Cardiac fibroblast (primary cell): ENCODE measurements at places on chromosomes 7 and 10.

DNA sequence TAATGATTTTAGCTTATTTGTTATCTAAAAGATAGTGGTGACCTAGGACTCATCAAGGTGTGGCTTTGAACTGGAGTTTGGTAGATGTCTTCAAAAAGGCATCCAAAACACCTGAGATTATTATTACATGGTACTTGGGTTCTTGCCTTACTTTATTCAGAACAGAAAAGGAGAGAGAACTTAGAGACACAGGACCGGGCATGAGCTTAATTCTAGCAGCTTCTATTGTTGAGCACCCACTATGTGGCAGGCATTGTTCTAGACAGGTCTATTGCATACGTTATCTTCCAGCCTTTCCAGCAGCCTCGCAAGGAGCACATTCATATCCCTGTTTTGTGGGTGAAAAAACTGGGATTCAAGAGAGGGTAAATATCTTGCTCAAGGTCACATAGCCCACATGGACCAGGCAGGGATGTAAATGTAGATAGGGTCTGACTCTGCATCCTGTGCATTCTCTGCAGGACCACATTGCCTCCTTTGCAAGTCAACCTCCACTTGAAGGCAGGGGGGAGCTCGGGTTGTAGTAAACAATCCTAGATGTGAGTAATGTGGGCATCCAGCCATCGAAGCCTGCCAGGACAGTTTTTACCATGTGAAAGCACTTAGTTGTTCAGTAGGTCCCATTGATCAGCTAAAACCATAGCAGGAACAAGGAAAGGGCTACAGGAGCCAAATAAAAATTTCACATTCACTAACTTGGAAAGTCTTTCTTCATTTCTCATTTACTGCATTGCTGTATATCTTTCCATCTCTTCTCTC is 551.4 kb downstream of the LRMDA start:
- no peak for DNase-seq

GRCh38 chr7:159121476-159121875 is 23.2 kb downstream of the VIPR2 start:
- no peak for DNase-seq

DNA sequence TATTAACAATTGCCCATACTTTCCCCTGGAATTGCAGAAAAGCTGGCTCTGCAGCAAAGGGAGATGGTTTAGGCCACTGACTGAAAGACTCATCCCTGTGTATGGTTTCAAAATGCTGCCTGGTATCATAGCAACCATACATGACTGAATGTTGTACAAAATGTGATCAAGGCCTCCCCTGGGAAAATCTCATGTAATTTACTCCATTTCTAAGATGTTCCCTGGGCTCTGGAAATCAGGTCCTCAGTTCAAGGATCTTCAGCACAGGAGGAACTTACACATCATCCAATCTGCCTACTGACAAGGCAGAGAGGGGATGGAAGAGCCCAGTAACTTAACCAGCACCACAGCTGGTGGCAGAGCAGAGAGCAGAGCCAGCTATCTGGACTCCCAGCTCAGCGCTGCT is 111.8 kb downstream of the JAZF1 start:
- peak; percentile 87 for DNase-seq

GRCh38 chr7:127208351-127208750 is 44.4 kb downstream of the GRM8 start:
- no peak for DNase-seq

DNA sequence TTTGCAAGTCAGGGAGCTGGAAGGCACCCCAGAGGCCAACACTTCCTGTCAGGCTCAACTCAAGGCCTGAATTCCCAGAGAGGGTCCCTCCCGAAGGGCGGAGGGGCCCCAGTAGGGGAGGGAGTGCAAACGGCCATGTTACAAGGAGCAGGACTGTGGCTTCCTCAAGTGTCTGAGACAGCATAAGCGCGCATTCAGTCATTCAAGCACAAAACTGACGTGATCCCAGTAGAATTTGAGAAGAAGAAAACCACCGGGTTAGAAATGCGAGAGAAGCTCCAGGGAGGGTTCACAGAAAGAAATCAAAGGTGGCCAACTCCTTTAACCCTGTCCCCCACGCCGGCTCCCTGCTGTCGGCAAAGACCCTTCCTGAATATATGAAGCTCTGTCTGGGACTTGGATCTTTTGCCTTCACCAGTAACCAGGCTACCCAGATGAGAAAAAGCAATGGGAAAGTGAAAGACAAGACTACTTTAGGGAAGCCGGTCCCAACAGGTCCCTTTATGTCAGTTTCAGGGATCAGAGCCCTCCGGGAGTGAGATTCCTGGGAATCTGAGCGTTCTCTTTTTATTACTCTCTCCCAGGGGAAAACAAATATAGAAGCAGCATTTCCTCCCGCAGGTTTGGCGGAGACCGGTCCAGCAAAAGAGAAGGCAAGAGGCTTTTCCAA is 1.3 kb downstream of the AFAP1L2 start:
- no peak for DNase-seq

GRCh38 chr10:71266147-71266917 is 52.7 kb upstream of the SLC29A3 start:
- peak; percentile 93 for DNase-seq

GRCh38 chr10:13046851-13047528 is 45.5 kb upstream of the CCDC3 start:
- no peak for DNase-seq

DNA sequence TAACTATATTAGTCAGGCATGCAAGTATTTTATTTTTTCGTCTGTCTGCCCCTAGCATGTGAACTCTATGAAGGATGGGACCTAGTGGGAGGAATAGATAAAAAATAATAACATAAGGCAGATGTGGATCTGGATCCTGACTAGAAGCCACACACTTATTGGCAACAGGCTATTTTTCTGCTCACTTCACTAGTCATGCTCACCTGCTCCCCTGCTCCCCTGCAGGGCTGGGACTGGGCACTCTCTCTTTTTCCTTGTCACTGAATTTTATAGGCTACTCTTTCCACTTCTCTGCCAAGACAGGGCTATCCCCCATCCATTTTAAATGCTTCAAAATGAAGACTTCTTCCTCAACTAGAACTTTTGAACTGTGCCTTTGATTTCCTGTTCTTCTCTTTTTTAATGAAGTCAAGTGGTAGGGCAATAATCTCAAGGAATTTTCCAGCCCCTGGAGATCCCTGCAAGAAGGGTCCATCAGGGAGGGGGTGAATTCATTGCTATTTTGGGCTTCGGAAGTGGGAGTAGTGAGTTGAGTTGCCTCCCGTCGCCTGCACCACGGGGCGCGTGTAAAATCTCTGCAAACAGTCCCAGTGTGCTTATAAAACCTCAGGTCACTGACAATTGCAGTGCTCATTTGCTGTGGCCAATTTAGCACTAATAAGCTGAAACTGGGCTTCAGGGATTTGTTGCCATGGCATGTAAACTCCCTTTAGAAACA is 156.7 kb upstream of the NPVF start:
- DNase-seq = no peak

DNA sequence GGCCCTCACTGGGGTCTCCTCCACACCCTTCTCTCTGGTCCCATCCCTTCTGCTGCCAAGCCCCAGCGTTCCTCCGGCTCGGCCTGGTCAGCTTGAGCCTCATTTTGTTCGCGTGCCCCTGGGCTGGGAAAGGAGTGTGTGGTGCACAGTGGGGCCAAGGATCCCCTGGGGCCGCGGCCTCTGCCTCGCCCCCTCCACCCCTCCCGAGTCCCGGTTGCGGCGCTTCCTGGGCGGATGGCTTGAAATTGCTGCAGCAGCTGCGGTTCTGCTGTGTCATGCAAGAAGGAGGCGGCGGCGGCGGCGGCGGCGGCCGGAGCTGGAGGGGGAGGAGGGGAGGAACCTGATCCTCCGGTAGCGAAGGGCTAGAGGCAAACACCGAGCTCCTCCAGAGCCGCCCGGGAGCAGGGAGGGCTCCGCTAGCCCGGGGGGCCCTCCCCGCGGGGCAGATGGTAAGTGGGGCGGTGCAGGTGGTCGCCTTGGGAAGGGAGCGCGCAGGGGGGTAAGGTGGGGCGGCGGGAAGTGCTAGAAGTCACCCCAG is 217.8 kb upstream of the MKLN1 start:
- peak; percentile 95 for DNase-seq

DNA sequence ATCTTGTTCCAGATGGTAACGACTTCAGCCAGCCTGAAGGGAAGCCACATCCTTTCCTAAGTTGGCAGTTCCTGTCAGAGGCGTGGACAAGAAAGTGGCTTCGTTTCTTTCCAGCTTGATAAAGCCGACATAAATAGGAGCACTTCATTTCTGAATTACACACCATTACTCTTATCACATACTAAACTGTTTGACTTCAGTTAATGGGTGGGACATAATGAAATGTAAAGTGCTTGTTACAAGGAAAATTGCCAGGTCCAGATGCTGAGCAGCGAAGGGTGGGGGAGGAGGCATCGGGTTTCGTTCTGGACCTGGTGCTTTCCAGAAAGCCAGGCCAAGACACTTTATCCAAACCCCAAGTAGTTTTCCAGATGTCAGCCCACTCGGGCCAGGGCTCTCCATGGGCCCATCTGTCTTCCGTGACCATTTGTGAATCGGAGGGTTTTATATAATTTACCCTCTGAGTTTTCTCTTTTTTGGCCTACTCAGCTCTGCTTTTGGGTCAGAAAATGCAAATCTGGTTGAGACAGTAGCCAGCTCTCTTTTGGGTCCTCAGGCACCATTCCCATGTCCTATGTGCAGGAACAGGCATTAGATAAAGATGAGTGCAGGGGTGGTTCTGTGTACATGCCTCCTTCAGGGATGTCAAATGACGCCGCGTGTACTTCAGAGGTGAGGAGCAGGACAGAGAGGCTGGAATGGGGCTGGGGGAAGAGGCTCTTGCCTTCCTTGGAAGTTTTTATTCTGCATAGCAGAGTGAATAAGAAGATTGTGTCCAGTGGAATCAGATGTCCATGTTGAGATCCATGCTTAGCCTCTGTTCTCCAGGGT is 90.2 kb downstream of the TACC2 start:
- DNase-seq = no peak

DNA sequence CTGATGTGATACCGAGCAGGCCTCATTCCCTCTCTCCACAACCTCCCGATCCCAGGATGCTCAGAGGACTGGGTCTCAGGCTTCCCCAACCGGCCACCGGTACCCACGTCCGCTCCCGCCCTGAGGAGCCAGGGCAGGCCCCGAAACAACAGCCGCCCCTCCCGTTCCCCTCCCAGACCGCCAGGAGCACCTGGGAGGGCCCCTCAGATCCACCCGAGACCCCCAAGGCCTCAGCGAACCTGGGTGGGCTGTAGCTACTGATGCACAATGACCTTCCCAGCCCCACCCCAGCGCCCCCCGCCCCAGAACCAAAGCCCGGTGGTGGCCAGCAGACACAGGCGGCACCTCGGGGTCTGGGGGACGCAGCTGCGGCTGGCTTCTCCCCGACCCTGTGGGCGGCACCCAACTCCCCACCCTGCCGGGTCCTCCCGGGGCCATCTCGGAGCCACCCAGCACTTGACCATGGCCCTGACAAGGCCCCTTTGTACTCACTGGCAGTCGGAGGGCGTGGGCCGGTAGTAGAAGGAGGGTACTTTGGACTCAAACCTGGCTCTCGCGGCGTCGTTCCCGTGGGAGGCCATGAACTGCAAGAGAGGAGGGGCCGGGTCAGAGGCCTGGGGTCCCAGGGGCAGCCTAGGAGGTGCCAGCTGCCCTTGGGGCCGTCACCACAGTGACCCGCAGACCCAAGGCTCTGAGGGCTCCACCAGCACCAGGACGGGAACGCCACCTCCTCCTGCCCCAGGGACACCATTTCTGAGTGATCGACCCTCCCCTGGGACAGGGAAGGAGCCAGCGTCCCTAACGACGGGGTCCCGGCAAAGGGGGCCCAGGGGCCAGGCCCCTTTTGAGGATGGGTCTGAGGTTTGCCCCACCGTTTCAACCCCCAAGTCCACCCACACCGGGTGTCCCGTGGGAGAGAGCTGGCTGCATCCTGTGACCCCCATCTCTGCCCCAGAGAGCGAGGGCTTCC is 28.1 kb downstream of the ADAP1 start:
- DNase-seq = no peak

- DNase-seq = peak; percentile 33
Observed at GRCh38 chr7:41637049-41637448, 65.8 kb downstream of the INHBA start.

- DNase-seq = no peak
Observed at GRCh38 chr7:80821771-80822319, 97.0 kb downstream of the SEMA3C start.

GRCh38 chr7:72437061-72437585 is 25.0 kb upstream of the CALN1 start:
- DNase-seq = no peak

GRCh38 chr7:132424277-132424676 is 152.0 kb downstream of the PLXNA4 start:
- no peak for DNase-seq

DNA sequence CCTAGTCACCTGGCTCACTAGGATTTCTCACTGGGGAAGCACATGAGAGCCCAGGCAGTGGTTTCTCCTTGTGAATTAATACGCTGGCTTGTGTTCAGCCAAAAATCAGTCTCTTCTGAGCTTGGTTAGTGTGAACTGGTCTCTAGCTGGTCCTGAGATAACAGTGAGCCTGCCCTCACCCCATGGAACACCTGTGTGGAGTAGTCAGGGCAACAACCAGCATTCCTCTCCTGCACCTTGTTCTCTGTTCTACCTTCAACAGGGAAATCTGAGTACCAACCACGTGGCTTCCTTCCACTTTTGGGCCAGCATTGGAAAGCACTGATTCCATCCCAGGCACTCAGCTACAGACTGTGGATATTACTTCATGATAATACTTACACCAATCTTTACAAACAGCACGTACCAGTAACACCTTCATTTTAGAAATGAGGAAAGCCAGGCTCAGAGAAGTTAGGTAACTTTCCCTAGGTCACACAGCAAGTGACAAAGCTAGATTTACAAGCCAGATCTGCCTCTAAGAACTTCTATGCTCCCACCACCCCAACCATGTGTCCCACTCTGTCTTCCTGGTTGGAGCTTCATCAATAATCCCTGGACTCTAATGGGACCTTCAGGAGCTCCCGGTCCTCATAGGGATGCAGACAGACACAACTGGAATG is 106.6 kb downstream of the GRID1 start:
- no peak for DNase-seq

DNA sequence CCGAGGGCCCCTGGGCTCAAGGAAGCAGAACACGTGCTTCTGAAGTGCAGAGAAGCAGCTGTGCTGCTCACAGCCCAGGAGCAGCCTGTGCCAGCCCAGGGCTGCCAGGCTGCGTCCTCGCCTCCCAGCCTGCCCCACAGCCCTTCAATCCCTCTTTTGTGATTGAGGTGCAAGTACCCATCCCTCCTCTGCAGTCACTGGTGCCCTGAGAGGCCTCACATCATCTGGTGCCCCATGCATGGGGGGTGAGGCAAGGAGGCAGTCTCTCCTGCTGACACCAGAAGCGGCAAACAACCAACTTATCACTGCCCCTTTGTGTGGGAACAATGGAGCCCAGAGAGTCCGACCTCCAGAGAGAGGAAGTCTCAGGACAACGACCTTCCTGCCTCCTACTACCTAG is 49.8 kb upstream of the FGFR2 start:
- DNase-seq = no peak

- no peak for DNase-seq
Observed at GRCh38 chr7:36916116-36916515, 191.8 kb upstream of the AOAH start.

- DNase-seq = no peak
Observed at GRCh38 chr10:2340831-2341647, 603.7 kb upstream of the ADARB2 start.

- DNase-seq = no peak
Observed at GRCh38 chr10:78784546-78784945, 284.2 kb upstream of the ZMIZ1 start.
